ENCODE measurements at places on chromosomes 4 and X.

DNA sequence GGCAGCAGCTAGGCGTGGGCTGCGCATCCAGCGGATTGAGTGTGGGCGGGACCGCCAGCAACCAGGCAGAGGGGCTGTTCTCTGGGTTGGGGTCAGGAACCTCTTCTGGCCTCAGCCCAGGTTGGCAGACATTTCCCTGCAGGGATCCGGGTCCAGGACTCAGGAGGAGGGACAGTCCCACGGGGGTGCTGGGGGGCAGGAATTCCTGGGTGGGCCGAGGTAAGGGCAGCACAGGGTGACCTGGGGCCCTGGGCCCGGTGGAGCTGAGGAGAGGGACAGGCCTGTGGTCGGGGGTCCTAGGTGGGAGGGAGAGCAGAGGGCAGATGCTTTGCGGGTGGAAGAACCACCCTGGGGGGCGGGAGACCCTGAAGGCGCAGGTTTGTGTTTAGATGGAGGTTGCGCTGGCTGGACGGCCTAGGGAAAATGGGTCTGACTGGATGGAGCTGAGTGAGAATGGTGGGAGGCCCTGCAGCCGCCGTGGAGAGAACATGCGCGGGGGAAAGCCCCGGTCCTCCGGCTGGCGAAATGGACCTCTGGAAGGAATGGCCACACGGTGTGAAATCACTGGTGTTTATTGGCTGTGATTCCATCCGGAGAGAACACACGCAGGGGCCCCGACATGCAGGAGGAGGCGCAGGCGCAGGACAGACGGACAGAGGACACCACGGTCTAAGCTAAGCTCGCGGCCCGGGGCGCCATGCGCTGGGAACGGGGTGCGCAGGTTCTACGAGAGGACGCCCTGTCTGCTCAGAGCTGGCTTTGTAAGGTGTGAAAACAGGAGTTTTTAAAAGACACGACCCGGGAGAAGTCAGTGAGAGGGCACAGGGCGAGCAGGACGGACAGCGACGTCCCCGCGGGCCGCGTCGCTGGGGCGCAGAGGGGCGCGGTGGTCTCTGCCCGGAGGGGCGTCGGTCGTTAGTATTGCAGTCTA lies 41.3 kb downstream of the CPLX1 start:
- DNase-seq = no peak

DNA sequence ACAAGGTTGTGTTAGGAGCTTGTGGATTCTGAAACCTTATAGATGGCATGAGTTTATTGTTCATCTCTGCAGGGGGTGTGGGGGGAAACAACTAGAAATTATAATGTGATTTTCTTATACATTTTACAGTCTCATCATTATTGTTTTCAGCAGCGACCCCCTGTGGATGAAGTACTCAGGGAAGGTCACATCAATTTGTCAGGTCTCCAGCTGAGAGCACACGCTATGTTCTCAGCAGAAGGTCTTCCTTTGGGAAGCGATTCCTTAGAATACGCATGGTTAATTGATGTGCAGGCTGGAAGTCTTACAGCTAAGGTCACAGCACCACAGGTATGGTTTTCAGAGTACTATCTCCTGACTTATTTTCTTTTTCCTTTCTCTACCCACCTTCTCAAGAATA lies 72.2 kb downstream of the BLTP1 start:
- DNase-seq = no peak

GRCh38 chrX:74382613-74383012 lies 38.7 kb upstream of the SLC16A2 start:
- peak; percentile 51 for DNase-seq

GRCh38 chr4:1711571-1712215 lies 426 bp downstream of the SLBP start:
- DNase-seq = peak; percentile 40

DNA sequence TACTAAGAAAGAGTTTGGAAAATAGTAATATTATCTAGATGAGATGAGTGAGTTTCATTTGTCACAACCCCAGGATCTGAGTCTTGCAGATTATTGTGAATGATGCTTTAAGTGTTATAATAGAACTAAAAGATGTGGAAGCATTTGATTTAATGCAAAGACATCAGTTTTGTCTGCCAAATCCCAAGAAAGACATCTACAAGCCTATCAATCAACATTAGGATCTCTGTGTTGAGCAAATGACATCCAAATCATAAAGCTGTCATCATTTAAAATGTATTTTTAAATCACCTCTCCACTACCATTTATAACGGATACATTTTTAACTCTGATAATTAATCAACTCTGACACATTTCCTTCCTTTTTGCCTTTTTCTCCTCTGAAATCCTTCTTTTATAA lies 310.8 kb upstream of the SLIT2 start:
- DNase-seq = no peak

DNA sequence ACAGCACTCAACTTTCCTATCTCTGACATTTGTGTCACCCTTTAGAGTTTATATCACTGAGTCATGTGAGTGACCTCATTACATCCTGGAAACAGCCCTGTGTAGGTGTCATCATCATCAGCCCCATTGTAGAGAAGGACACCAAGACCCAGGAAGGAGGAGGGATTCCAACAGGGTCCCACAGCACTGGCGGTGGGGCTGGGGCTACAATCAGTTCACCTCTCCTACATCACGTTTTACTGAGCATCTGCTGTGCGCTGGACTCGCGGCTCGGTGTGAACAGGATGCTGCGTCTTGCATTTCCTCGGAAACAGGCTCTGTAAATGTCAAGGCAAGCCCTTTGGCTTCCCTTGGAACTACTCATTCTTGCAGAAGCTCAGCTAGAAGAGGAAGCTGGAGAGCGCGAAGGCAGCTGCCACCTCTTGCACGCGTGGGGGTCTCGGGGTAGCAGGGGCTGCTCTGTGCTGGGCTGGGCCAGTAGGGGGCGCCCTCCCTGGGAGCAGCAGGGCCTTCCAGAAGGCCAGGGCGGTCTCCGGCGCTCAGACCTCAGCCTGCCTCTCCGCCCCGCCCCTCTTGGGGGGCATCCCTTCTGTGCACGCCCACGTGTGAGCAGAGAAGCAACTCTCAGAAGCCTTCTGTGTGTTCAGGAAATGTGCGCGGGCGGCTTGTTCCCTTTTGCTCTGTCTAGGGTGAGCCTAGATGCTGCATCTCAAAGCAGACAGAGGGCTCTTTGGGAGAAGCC lies 29.0 kb downstream of the REELD1 start:
- DNase-seq = no peak

GRCh38 chr4:76197971-76198410 lies 15.6 kb downstream of the SCARB2 start:
- peak; percentile 12 for DNase-seq

- DNase-seq = no peak
Observed at GRCh38 chrX:113412106-113412505, 571.5 kb upstream of the AMOT start.

DNA sequence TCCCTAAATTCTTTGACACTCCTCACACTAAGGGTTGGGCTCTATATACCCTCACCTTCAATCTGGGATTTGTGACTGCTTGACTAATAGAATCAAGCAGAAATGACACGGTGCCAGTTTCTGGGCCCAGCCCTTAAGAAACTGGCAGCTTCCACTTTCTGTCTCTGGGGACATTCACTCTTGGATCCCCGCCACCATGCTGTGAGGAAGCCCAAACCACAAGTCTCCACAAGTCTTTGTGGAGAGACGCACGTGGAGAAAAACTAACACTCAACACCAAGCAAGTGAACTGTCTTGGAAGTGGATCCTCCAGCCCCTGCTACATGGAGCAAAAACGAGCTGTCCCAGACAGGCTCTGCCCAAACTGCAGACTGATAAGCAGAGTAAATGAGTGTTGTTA lies 1.1 kb upstream of the EDNRA start:
- no peak for DNase-seq

- DNase-seq = no peak
Observed at GRCh38 chr4:108466936-108467902, 153.2 kb upstream of the RPL34 start.

DNA sequence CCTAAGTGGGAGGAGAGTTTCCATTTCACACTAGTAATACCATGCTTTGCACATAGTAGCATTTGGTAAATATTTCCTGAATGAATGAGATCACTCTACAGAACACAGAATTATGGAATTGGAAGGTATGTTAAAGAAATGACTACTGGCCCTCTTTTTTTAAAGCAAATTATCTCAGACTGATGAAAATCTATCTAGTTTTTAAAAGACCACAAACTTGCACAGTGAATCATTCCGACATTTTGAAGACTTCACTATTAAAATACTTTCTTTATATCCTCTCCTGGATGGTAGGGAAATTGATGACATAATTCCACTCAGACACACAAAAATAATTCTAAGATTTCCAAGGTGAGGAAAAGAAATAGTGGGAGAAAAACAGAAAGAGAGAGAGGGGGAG lies 68.4 kb upstream of the ETNPPL start:
- no peak for DNase-seq

Data from CD8-positive, alpha-beta T cell (primary cell).